Tongue (tissue), 3 donors: ENCODE measurements at places on chromosomes 1 and 21. TPM values are rescaled to one million over a fixed set of nuclear protein-coding genes. Genes with fewer than 3 reads are reported as not detected.

The GPR37L1 gene
- total RNA-seq = 0.41 TPM

The CCDC28B gene
- total RNA-seq = 30.3 TPM

The ARL8A gene
- 29.8 TPM for total RNA-seq

The NGF gene
- total RNA-seq = 2.3 TPM

- no peak for DNase-seq
Observed at GRCh38 chr1:207873055-207873890, 37.7 kb downstream of the CD34 start.

DNA sequence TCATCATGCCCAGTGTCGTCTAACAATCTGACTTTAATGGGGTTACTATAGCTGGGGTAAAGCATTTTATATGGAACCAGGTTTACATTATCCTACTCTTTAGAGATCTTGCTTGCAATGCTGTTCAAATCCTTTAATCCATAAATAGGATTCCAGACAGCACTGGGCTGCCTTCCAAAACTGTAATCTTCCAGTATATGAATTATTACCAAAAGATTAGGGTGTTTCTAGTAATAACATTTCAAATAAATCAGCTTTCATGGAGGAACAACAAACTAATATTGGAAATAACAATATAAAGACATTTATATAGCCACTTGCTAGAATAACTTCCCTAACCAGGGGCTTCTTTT is 88.6 kb upstream of the PLXNA2 start:
- DNase-seq = peak; percentile 8

DNA sequence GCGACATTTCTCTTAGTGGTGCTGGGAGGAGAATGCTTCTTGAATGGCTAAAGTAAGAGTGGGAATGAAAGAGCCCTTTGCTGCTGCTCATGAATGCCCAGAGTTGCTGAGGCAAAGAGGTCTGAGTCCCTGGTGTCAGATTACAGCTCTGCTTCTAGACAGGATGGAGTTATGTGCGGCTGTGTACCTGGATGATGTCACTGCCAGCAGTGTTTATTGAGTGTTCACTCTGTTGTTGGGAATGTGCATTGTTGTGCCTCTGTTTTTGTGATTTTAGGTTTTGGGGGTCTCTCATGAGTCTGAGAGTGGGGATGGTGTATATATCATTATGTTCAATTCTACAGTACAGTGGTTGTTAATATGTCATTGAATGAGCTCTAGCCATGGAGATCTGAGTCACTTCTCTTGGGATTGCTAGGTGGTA is 2.7 kb downstream of the CDC14A start:
- peak; percentile 60 for DNase-seq
